Neuronal stem cell (in vitro differentiated cells): ENCODE measurements at places on chromosomes 11 and 22.

DNA sequence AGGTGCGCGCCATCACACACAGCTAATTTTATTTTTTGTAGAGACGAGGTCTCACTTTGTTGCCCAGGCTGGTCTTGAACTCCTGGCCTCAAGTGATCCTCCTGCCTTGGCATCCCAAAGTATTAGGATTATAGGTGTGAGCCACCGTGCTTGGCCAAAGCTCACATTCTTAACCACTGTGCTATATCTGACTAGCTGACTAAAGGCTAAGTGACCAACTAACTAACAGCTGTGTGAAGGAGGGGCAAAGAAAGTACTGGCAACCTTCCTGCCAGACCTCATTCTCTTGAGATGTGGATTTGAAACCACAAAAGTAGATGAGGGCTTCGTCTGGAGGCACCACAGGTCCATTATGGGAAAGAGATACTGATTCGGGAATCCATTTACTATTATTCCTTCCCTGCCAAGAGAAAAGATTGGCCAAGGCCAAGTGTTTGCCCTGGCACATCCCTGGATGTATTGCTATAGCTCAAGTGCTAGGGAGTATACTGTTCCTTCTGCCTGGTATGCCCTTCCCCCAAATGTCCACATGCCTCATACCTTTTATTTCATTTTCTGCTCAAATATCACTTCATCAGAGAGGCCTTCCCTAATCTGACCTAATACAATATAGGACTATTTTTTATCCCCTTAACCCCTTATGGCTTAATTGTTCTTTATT lies 52.7 kb upstream of the RRM1 start:
- no peak for DNase-seq

GRCh38 chr22:30204015-30204741 lies 42.4 kb downstream of the LIF start:
- no peak for DNase-seq

DNA sequence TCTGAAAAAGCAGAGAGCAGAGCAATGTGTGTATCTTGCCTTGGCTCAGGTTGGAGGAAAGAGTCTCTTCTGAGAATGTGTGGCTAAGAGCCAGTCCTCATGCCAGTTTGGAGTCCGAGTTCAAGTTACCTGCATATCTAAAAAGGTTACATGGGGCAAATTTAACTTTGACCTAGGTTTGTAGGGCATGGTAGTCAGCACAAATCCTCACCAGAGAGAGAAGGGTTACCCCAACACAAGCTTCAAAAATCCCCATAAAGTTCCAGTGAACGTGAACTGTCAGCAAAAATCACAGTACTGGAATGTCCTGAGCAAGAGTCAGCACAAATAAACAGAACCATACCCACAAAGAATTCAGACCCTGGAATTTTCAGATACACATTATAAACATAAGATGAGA lies 13.8 kb downstream of the SDHD start:
- DNase-seq, result no peak

- DNase-seq, result peak; percentile 79
Observed at GRCh38 chr11:109424901-109425300, 2.9 kb downstream of the C11orf87 start.

- no peak for DNase-seq
Observed at GRCh38 chr11:75389276-75389605, 10.1 kb upstream of the RPS3 start.

GRCh38 chr22:30712094-30712493 lies 17.4 kb downstream of the OSBP2 start:
- no peak for DNase-seq

GRCh38 chr11:117513666-117514065 lies 186.0 kb downstream of the CEP164 start:
- no peak for DNase-seq

DNA sequence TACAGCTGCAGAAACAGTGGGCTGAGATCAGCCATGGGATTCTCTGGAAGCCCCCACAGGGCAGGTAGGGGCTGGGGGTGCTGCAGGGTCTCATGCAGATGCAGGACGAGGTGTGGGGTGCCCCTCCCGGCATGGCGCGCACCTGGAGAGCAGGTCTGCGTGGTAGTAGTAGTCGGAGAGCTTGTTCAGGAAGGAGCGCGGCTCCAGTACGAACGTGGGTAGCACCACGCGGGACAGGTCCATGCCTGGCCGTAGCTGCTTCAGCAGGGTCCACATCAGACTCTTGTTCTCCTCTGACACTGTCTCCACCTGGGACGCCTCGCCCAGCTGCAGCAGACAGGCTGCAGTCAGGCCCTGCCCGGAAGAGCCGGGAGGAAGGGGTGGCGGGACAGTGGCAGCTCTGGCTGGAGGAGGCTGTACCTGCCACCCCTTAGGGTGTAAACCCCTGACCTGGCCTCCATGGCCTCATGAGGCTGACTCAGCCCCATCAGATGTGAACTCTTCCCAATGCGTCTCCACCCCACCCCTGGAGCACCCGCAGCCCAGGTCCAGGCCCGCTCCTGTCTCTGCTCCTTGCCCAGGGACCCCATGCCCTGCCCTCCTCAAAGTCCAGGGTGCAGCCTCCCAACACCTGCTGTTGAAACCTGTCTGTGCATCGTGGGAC lies 47.0 kb upstream of the CARS1 start:
- DNase-seq, result no peak

- no peak for DNase-seq
Observed at GRCh38 chr11:122776546-122776945, 61.8 kb upstream of the CRTAM start.

DNA sequence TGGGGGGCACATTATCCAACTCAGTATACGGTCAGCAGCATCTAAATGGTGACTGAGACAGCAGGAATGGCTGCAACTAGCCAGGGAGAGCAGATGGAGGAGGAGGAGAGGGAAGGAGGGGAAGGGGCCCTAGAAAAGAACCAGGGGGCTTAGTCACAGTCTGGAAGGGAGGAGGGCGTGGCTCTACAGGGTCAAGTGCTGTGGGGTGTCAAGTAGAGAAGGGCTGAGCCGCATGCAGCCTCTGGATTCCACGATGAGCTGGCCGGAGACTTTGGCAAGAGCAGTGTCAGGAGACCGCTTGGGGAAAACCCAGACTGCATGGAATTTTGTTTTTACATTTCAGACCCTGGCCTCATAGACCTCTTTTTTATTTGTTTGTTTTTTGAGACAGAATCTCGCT lies 25.8 kb upstream of the PPFIA1 start:
- no peak for DNase-seq
